GOT3 (cell line): ENCODE measurements at places on chromosomes 1 and 21.

- DNase-seq = no peak
Observed at GRCh38 chr1:94215955-94216354, 21.4 kb downstream of the ARHGAP29 start.

- DNase-seq = no peak
Observed at GRCh38 chr1:24898909-24899439, 31.1 kb downstream of the RUNX3 start.

- DNase-seq = no peak
Observed at GRCh38 chr21:45868488-45868887, 113.1 kb upstream of the COL6A1 start.

DNA sequence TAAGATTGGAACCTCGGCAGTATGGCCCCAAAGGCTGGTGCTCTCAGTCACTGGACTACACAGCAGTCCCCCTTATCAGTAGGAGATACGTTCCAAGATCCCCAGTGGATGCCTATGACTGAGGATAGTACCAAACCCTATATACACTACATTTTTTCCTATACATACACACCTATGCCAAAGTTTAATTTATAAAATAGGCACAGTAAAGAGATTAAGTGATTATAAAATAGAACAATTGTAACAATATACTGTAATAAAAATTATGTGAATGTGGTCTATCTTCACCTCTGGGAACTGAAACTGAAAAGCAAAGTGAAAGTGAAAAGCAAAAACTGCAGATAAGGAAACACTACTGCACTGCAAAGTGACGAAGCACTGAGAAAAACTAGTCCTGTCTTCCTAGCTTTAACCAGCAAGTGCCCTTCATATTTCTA, 96.8 kb downstream of the INTS7 start:
- DNase-seq = no peak

DNA sequence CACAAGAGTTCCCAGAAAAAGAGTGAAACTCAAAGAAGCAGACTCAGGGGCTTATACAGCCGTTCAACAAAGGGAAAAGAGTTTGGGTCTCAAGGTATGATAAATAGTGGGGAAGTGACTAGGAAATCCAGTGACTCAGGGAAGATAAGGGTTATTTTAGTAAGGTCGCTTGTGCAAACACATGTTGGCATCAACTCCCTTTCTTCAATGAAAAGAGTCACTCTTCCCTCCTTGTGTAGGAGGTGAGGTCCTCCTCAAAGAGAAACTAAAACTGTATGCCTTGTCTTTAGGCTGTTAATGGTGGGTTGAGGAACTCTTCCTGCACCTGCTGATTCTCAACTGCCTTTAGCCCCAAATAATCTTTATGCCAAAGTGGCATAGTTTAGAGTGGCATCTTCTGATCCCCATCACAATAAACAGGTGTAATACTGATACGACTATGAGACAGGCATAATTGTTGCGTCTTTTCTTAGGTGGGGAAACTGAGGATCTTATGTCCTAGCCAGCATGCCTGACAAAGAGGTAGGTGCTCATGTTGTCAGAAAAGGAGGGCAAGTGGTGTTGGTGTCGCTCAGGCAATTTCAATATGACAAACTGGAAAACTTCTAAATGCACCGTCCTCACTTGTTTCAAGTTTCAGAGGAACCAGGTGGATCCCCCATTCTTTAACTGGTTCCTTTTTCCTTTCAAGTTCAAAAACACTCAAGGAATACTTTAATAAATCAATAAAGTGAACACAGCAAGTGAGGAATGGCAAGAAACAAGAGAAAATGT, 294.1 kb upstream of the RUNX1 start:
- no peak for DNase-seq

- DNase-seq = no peak
Observed at GRCh38 chr1:3040004-3040403, 18.7 kb downstream of the ACTRT2 start.

GRCh38 chr1:219492717-219493116, 120.2 kb downstream of the ZC3H11B start:
- DNase-seq = no peak

GRCh38 chr1:3687504-3687903, 35.2 kb downstream of the TP73 start:
- DNase-seq = no peak

GRCh38 chr1:34147301-34147700, 17.7 kb downstream of the CSMD2 start:
- no peak for DNase-seq

DNA sequence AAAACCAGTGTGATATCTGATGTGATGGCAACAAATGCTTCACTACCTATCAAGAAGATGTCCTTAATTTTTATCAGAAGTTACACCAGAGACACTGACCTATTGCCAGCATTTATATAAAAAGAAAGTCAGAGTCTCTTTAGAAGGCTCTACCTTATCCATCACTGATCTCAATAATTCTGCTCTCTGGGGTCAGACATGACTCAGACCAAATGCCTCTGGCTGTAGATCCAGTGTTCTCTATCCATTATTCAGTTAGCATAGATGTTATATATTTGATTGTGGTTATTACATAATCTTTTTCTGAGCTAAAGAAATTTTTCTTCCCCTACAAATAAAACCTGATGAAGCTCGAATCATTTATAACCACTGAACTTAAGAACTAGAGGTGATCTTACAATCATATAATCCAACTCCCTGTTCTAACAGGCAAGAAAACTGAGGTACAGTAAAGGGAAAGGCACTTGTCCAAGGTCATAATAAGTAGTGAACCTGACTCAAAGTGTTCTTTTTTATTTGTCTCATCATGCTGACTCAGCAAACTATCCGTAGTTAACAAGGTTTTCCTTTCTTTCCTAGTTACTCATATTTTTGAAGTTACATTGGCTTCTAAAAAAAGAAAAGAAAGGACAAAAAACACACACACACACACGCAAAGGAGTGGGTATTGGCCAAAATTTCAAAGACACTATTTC, 43.6 kb upstream of the ESRRG start:
- DNase-seq = no peak

DNA sequence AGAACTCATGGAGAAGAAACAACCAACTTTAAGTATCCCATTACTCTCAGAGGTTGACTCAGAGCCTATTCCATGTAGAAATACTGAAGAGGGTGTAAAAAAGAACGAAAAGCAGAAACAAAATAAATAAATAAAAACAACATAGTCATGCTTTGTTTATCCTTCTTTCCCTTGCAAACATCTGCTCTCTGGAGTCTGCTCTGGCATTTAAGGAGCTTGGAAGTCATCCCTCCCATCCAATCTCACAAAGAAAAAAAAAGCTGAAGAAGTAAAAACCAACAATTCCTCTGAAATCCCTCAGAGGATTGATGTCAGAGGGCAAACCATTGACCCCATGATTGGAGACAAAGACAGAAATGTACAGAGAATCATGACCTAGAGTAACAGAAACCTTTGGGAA, 302.6 kb upstream of the GREM2 start:
- no peak for DNase-seq

DNA sequence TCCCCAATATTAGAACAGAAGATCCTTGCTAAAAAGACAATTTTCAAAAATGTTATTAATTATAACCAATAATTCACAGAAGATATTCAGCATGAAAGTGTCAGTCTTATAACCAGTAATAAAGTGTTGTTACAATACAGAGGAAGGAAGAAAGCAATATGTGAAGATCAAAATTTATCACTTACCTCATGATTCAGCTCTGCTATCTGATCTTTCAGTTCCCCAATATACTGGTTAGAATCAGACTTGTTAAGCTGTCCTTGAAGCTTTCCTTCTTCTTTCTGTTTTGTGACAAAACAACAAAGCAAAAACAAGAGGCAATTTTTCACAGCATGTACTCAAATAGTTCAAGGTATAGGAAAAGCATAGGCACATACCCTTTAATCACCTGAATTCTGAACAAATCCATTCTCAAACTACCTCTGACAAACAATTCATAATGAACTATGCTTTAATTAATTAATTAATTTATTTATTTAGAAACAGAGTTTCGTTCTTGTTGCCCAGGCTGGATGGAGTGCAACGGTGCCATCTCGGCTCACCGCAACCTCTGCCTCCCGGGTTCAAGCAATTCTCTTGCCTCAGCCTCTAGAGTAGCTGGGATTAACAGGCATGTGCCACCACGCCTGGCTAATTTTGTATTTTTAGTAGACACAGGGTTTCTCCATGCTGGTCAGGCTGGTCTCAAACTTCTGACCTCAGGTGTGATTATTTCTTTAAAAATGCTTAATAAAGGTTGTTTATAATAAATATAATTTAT, 76.9 kb upstream of the GFI1 start:
- no peak for DNase-seq

DNA sequence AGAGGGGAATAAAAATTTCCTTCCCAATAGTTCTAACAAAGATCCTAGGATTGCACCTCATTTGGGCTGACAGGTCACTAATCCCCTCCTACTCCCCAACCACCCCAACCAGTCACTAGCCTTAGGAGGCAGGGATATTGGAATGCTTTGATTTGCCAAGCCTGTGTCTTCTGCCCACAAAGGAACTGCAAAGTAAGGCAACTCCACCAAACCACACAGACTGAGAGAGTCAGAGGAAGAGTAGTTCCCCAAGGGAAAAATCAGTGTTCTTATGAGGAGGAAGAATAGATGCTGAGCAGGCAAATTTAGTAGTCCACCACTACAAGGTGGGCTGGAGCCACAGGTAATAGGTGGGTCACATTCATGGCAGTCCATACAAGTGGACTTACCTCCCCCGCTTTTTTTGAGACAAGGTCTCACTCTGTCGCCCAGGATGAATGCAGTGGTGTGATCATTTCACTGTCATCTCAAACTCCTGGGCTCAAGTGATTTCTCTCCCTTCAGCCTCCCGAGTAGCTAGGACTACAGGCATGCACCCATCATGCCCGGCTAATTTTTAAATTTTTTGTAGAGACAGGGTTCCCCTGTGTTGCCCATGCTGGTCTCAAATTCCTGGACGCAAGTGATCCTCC, 3.7 kb upstream of the TMEM39B start:
- DNase-seq = no peak

DNA sequence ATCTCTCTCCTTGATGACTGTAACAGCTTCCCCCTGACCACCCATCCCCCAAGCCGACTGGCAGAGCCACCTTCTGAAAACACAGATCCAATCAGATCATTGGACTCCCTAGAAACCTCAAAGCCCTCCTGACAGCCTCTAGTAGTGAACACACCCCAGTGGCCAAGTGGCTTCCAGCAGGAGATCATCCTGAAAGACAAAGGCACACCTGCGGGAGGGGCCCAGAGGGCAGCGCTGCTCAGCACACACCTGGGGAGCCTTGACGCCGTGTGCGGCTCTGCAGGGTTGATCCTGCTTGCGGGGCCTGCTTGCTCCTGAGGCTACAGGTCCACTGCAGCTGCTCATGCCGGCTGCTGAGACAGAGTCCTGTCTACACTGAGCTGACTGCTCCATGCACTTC, 41.5 kb downstream of the SLC66A1 start:
- no peak for DNase-seq

DNA sequence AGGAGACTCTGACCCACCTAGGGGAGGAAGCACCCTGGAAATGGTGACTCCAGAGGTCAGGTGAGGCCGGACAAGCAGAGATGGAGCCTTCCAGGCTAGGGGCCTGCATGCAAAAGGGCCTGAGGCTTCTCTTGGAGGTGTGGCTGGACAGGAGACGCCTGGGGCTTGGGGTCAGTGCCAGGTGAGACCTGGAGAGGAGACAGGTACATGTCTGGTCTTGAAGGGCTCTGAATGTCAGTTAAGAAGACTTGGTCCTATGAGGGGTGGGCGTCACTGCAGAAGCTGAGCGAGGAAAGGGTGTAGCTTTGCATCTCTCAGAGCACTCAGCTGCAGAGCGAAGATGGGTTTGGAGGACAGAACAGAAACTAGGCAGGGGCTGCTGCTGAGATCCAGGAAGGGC, 14.3 kb downstream of the LRP8 start:
- no peak for DNase-seq

DNA sequence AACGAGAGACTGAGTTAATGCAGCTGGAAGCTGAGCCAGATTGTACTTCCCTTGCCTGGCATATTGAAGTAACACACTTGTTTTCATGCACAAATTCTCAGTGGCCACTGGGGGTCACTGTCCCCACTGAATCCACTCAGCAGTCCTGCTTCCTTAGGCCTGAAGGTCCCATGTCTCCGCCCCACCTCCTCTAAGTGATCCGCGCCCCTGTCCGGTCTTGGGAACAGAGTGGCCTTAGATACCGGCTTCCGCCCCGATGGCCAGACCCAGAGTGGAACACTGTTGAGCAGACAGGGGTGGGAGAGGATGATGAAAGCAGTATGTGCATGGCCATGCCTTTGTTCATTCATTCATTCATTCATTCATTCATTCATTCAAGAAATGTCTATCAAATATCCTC, 34.8 kb downstream of the CHAF1B start:
- DNase-seq = no peak

- no peak for DNase-seq
Observed at GRCh38 chr1:81237473-81238089, 563.2 kb upstream of the ADGRL2 start.

GRCh38 chr1:53580739-53581475, 121.7 kb downstream of the DMRTB1 start:
- no peak for DNase-seq
